Frontal cortex (tissue), 4 donors: ENCODE measurements at places on chromosomes 7 and 10.

GRCh38 chr7:27619492-27619891, 43.2 kb downstream of the HIBADH start:
- no peak for DNase-seq

DNA sequence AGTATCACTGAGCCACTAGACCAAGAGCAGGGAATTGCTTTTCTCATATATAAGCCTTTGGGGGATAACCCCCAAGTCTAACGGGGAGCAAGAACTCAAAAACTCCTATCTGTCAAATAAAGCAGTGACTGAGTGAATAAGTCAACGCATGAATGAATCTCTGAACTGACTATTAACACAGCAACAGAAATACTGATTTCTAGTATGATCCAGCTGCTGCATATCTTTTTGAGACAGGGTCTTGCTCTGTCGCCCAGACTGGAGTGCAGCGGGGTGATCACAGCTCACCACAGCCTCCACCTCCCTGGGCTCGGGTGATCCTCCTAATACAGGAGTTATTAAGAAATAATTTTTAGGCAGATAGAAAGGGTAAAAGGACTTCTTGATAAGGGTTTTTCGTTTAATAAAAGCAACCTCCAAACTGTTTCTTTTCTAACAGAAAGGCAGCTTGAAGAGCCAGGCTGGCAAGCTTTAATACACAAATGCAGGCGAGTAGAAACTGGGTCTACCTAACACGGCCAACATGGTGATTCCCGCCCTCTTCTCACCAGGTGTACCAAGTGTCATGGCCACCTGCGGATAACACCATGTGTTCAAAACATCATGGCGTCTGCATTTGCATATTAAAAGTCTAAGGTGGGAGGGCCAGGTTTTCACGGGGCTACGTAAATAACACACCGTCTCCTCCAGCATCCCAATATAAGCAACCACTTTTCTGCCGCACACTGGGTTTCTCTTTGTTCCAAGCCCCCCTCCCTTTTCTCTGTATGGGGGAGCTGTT, 631.9 kb downstream of the PARD3 start:
- DNase-seq = no peak

GRCh38 chr7:12754179-12754578, 66.7 kb downstream of the ARL4A start:
- no peak for DNase-seq

DNA sequence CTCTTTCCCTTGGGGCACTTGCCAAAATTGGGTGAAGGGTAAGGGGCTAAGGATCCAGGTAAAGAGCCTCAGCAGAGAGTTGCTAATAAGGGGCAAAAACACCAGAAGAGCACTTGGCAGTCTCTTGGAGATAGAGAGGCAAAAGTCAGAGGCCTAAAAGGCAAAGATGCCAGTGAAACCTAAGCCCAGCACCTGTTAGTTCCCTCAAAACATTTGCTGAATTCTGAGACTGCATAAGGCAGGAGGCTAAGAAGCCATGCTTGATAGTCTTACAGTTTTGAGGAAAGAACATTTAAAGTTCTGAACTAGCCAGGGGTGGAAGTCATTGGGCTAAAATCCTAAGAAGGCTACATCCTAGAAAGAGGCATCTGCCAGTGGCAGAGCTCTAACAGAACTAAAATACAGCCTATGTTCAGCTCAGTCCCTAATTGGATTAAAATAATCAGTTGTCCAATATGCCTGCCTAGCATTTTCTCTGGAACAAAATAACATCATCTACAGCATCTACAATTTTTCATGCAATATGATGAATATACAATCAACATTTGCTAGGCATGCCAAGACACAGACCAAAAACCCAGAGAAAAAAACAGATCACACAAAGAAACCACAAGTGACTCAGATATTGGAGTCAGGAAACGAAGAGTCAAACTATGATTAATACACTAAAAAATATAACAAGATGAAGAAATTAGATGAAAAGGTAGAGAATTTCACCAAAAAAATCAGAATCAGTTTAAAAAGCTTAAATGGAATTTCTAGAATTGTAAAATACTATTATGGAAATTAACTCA, 7.7 kb downstream of the HTR7 start:
- no peak for DNase-seq

GRCh38 chr7:70434376-70434775, 697.6 kb upstream of the GALNT17 start:
- DNase-seq = peak; percentile 7

DNA sequence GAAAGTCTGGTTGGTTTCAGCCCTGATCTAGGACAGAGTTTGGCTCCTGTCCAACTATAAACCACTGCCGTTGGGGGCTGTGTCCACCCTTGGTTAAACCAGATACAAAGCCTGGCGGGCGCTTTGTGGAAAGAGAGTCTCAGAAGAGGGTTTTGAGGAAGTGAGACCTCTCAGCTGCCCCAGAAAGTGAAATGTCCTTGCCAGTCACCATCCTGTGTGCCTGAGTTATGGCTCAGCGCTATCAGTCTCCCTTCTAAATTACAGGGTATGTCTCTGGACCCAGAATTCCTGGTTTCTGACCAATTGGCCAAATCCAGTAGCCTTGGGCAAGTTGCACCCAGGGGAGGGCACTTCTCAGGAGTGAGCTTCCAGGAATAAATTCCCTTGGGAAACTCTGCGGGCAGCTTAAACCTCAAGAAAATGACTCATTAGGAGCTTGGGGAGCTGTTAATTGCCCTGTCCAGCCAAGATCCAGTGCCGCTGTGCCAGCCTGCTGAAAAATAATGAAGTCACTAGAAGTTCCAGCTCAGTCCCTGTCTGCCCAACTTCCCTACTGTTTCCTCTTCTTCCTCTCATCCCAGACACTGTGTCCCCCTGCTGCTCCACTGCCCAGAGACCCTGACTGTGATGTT, 66.7 kb upstream of the PDZD8 start:
- no peak for DNase-seq

DNA sequence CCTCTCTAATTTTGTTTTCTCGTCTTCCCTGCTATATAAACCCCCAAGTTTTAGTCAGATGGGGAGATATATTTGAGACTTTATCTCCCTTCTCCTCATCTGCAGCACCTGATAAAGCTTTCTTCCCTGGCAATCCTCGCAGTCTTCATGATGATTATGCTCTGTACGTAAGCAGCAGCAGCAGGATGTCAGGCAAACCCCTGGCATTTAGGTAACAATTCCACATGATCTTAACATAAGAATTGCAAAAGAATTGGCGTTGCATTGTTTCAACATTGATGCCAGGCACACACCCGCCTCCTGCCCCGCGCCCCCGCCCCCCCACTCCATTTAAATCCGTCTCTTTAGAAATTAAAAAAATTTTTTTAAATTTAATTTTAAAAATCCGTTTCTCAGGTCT, 6.1 kb downstream of the PKD1L1 start:
- no peak for DNase-seq

DNA sequence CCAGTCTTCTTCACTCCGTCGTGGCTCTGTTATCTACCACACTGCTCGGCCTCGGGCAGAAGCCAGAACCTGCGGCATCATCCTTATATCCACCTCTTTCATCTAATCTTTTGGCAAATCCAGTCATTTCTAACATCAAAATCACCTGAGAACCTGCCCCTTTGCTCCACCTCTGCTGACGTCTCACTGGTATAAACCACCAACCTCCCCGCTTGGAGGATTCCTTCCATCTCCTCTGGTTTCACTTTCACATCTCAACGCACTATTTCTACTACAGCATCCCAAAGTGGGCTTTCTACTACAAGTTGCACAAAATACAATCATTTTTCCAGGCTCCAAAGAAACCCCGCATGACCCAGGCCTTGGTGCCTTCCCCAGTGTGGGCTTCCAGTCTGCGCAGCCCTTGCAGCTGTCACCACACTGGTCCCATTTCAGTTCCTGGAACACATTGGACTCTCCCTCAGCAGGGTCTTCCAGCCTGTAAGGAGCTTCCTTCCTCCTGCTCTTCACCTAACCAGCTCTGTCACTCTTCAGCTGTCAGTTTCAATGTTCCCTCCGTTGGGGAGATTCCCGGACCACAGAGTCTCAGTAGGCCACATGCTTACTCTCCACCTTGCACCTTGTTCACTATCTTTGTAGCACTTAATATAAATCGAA, 85.0 kb downstream of the PRKCQ start:
- no peak for DNase-seq
